Suprapubic skin (tissue), 4 donors: ENCODE measurements at places on chromosomes 12 and 14.
A peak's percentile ranks its signal among the peaks of the same experiment; 100 is the strongest.

DNA sequence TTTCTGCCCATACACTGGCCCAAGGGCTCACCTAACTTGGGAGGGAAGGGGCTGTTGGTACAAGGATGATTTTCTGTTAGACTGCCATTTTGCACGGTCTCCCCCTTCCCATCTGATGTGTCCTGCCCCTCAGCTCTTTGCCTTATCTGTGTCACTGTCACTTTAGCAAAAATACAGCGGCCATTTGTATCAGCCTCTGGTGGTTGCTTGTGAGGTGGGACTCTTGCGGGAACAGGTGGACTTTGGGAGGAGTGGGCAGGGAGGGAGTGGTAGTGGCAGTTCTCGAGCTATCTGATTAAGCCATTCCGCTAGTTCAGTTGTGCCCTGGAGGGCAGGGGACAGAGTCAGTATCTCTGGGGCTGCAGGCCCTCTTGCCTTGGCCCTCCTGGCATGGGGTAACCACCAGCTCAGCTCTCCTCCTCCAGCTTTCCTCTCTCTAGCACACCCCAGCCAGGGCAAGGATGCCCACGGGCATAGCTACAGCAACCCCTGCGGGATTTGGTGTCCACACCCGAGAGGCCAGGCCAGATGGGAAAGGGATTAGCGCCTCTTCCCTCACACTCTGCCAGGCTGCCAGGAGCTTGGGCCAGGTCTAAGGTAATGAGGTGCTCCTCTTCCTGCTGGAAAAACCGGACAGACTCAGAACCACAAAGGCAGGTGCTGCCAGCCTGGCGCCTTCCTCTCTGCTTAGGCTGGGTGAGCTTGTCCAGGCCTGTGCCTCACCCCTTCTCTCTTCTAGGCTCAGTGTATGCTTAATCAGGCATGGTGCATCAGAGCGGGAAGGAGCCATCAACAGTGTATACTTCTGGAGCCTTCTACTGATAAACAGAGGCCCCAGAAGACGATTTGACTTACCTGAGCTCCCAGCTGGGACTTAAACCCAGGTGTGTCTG is 8.7 kb downstream of the SLC48A1 start:
- H3K27ac ChIP-seq, result peak overlapping the region; percentile 86
- peaks cover 47% of the 10 kb centered on the region for H3K36me3 ChIP-seq
- no peaks in the 10 kb centered on the region for H3K27me3 ChIP-seq
- H3K4me1 ChIP-seq, result peaks cover 81% of the 10 kb centered on the region
- DNase-seq, result no peak
- no peak overlapping the region for H3K4me3 ChIP-seq

GRCh38 chr14:22178333-22178839 is 410.6 kb downstream of the DAD1 start:
- peak overlapping the region; percentile 12 for H3K27ac ChIP-seq
- no peaks in the 10 kb centered on the region for H3K4me1 ChIP-seq
- no peaks in the 10 kb centered on the region for H3K36me3 ChIP-seq
- H3K4me3 ChIP-seq, result no peak overlapping the region
- no peaks in the 10 kb centered on the region for H3K27me3 ChIP-seq

DNA sequence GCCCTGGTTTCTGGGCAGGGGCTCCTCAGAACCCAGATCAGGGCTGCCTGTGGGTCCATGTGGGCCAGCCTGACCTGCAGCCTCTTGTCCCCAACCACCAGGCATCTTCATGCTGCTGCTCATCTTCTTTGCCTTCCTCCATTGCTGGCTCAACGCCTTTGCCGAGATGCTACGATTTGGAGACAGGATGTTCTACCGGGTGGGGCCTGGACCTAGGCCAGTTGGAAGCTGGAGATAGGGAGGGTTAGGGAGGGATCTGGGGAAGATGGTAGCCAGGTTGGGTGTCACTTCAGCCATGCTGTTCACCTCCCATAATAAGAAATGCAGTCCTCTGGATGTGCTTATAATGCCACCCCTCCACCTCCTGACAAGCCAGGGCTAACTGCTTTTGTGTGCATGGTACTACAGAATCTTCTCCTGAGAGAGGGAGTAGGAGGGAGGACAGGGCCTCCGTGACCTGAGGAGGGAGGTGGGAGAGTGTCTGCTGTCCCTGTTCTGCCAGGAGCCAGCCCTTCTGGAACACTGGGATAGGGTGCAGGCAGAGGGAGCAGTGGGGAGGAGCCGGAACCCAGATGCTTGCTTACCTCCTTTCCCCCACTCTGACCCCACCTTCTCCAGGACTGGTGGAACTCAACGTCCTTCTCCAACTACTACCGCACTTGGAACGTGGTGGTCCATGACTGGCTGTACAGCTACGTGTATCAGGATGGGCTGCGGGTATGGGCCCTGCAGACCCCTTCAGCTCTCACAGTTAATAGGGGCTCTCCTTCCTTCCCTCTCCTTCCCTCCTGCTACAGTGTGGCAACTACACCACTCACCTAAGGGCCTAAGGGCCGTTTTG is 17.6 kb downstream of the SOAT2 start:
- H3K27ac ChIP-seq, result no peak overlapping the region
- no peaks in the 10 kb centered on the region for H3K27me3 ChIP-seq
- no peaks in the 10 kb centered on the region for H3K4me1 ChIP-seq
- no peak overlapping the region for H3K4me3 ChIP-seq

GRCh38 chr14:65496178-65496993 is 83.9 kb downstream of the FUT8 start:
- DNase-seq, result no peak
- H3K27ac ChIP-seq, result no peak overlapping the region
- H3K4me3 ChIP-seq, result no peak overlapping the region
- H3K36me3 ChIP-seq, result no peaks in the 10 kb centered on the region
- no peaks in the 10 kb centered on the region for H3K27me3 ChIP-seq
- no peaks in the 10 kb centered on the region for H3K4me1 ChIP-seq

DNA sequence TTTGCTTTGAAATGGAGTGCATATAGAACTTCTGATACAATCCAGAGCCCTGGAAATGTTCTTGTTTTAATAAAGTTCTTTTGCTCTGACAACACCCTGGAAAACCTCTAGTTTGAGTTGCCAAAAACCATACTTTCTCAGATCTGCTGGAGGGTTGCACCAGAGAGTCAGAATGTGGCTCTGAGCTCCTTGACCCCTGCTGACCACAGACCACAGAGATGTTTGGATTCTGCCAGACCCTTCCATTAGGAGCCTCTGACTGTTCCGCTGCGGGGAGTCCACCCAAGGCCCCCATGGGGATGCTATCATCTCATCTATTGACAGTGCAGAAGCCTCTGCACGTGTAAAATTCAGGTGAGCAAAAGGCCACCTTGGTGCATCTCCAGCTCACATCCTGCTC is 332.6 kb downstream of the GLT1D1 start:
- no peak overlapping the region for H3K27ac ChIP-seq
- no peaks in the 10 kb centered on the region for H3K36me3 ChIP-seq
- no peaks in the 10 kb centered on the region for H3K4me1 ChIP-seq
- no peaks in the 10 kb centered on the region for H3K27me3 ChIP-seq
- DNase-seq, result no peak
- no peak overlapping the region for H3K4me3 ChIP-seq

GRCh38 chr12:26966842-26967241 is 28.6 kb downstream of the FGFR1OP2 start:
- no peaks in the 10 kb centered on the region for H3K27me3 ChIP-seq
- H3K36me3 ChIP-seq, result peaks cover 36% of the 10 kb centered on the region
- no peaks in the 10 kb centered on the region for H3K4me1 ChIP-seq
- no peak for DNase-seq
- H3K27ac ChIP-seq, result no peak overlapping the region

DNA sequence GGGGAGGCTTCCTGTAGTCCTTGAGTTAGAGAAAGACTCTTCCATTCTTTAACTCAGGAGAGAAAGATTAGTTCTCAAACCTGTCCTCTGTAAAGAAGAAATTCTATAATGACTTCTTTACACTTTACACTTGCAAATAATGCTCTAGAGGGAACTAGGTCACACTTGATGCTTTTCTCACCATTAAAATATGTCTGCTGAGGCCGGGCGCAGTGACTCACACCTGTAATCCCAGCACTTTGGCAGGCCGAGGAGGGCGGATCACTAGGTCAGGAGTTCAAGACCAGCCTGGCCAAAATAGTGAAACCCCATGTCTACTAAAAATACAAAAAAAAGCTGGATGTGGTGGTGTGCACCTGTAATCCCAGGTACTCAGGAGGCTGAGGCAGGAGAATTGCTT is 6.3 kb downstream of the NTN4 start:
- H3K27me3 ChIP-seq, result no peaks in the 10 kb centered on the region
- DNase-seq, result no peak
- H3K27ac ChIP-seq, result no peak overlapping the region
- H3K4me1 ChIP-seq, result peaks cover 38% of the 10 kb centered on the region
- no peaks in the 10 kb centered on the region for H3K36me3 ChIP-seq
- no peak overlapping the region for H3K4me3 ChIP-seq

GRCh38 chr12:54046809-54047159 is 6.9 kb upstream of the HOXC4 start:
- DNase-seq, result no peak
- H3K4me3 ChIP-seq, result no peak overlapping the region

DNA sequence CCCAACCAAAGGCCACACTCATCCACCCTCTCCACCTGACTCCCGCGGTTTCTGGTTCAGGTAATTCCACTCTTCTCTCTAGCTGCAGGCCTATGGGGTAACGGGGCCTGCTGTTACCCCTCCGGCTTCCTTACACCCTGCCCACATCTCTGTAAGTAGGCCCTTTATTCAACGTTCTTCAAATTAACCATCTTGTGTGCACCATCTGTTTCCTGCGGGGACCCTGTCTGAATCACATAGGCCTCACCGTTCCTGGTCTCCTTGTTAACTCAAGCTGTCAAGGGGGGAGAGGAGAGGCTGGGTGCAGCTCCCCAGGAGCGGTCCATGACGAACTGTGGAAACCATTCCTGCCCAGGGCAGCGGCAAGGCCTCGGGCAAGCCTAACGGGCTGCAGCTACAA is 9.3 kb upstream of the DLK1 start:
- no peak overlapping the region for H3K4me3 ChIP-seq
- peaks cover 35% of the 10 kb centered on the region for H3K27me3 ChIP-seq
- H3K36me3 ChIP-seq, result no peaks in the 10 kb centered on the region
- DNase-seq, result no peak
- H3K27ac ChIP-seq, result no peak overlapping the region

DNA sequence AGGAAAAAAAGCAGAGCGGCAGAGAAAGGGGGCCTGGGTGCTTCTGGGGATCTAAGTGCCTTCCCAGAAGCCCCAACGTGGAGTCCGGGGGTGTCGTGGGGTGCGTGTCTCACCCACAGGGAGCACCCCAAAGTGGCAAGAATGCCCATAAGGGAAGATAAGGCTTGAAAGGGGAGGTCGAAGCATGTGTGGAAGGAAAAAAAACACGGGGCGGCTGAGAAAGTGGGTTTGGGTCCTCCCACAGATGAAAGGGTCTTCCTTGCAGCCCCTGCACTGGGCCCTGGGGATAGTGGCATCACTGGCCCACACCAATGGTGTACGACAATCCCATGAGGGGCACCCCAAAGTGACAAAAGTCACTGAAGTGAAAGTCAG is 275.5 kb downstream of the ALG10 start:
- no peak overlapping the region for H3K4me3 ChIP-seq
- no peaks in the 10 kb centered on the region for H3K27me3 ChIP-seq
- H3K36me3 ChIP-seq, result no peaks in the 10 kb centered on the region
- DNase-seq, result no peak
- H3K27ac ChIP-seq, result no peak overlapping the region

GRCh38 chr12:56839915-56840325 is 76.8 kb downstream of the HSD17B6 start:
- no peak overlapping the region for H3K27ac ChIP-seq
- H3K36me3 ChIP-seq, result no peaks in the 10 kb centered on the region
- no peaks in the 10 kb centered on the region for H3K27me3 ChIP-seq
- no peak for DNase-seq
- H3K4me1 ChIP-seq, result peaks cover 15% of the 10 kb centered on the region

DNA sequence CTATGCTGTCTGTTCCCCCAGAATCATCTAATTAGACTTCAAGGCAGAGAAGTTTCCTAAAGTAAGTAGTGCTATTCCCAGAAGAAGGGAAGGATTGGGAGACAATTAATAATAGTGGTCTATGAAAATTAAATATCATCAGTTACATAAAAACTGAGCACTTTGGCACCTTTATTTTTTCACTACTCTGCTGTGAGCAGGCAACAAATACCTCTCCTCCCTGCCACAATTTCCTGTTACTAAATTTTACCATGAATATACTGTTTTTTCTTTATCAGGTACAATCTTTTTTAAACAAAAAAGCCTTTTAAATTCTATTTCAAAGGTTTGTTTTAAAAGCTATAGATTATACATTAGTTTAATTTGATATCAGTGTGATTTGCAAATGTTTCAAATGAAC is 29.4 kb upstream of the KRAS start:
- no peak for DNase-seq
- H3K36me3 ChIP-seq, result no peaks in the 10 kb centered on the region
- H3K4me3 ChIP-seq, result no peak overlapping the region

DNA sequence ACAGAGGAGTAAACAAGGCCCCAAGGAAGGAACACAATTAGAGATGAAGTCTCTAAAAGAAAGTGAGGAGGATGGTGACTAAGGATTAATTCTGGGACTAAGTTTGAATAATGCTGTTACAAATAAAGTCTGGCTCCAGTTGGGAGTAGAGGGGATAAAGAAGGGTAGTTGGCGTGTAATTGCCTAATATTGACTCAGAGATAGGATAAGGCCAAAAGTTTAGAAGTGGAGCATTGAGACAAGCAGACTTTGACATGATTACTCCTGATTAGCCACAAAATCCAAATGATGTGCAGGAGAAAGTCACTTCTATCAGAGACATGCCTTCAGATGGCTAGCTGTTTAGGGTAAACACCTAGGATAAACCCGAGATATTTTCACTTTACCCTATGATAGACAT is 108.4 kb downstream of the PLCZ1 start:
- H3K27ac ChIP-seq, result no peak overlapping the region
- H3K4me1 ChIP-seq, result no peaks in the 10 kb centered on the region
- H3K4me3 ChIP-seq, result no peak overlapping the region
- no peak for DNase-seq
- no peaks in the 10 kb centered on the region for H3K36me3 ChIP-seq
- H3K27me3 ChIP-seq, result no peaks in the 10 kb centered on the region

DNA sequence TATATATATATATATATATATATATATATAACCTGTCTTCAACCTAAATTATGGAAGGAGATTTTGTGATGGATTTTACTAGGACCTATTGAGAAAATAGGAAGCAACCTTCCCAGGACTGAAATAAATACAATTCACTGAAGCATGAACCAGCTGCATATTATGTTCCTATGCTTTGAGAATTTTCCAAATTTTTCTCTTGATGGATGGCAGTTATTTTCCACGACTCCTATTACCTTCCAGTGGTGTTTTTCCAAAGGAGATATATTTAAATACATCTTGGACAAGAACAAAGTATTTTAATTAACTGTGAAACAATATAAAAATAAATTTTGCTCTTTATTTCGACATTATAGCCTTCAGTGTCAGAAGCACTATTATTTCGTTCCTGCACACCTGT is 87.9 kb downstream of the TMTC1 start:
- H3K4me3 ChIP-seq, result no peak overlapping the region
- no peak for DNase-seq
- no peaks in the 10 kb centered on the region for H3K36me3 ChIP-seq
- no peaks in the 10 kb centered on the region for H3K27me3 ChIP-seq
- H3K27ac ChIP-seq, result no peak overlapping the region
